H1 (cell line): ENCODE measurements at places on chromosomes 11 and 22.
A peak's percentile ranks its signal among the peaks of the same experiment; 100 is the strongest.

DNA sequence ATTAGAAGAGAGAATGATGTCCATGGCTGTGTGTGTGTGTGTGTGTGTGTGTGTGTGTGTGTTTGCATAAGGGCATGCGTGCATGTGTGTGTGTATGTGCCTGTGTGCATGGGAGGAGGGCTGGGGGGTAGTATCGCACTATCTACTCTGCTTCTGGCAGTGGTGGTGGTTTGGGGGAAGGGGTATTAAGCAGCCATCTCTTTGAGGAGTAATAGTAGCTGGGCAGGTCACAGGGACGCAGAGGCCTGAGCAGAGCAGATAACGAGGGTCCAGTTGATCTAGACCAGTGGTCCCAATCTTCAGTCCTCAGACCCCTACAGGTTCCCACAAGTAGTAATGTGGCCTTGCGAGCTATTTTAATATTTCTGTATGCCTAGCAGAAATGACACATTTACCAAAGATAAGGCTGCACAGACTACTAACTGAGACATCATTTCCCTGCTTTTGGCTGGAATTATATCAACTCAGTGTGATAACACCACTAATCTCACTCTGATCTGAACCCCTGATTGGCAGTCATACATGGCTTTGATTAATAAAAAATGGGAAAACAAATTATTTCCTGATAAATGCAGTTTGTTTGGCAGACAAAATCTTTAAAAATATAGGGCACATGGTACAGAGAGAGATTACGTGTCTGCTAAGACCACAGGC lies 354.3 kb downstream of the BUD13 start:
- no peak overlapping the region for H3K4me3 ChIP-seq
- H3K27ac ChIP-seq: no peak overlapping the region
- H3K36me3 ChIP-seq: no peaks in the 10 kb centered on the region
- no peak for DNase-seq
- H3K27me3 ChIP-seq: no peaks in the 10 kb centered on the region

GRCh38 chr22:40463017-40463631 lies 92.7 kb downstream of the SGSM3 start:
- no peaks in the 10 kb centered on the region for H3K27me3 ChIP-seq
- no peaks in the 10 kb centered on the region for H3K36me3 ChIP-seq
- no peak overlapping the region for H3K27ac ChIP-seq
- H3K4me3 ChIP-seq: no peak overlapping the region
- no peaks in the 10 kb centered on the region for H3K4me1 ChIP-seq

GRCh38 chr11:19525714-19526113 lies 186.9 kb upstream of the NAV2 start:
- H3K27me3 ChIP-seq: no peaks in the 10 kb centered on the region
- H3K4me1 ChIP-seq: no peaks in the 10 kb centered on the region; the same call in 1 of the 2 replicates
- H3K4me3 ChIP-seq: no peak overlapping the region
- H3K36me3 ChIP-seq: no peaks in the 10 kb centered on the region

DNA sequence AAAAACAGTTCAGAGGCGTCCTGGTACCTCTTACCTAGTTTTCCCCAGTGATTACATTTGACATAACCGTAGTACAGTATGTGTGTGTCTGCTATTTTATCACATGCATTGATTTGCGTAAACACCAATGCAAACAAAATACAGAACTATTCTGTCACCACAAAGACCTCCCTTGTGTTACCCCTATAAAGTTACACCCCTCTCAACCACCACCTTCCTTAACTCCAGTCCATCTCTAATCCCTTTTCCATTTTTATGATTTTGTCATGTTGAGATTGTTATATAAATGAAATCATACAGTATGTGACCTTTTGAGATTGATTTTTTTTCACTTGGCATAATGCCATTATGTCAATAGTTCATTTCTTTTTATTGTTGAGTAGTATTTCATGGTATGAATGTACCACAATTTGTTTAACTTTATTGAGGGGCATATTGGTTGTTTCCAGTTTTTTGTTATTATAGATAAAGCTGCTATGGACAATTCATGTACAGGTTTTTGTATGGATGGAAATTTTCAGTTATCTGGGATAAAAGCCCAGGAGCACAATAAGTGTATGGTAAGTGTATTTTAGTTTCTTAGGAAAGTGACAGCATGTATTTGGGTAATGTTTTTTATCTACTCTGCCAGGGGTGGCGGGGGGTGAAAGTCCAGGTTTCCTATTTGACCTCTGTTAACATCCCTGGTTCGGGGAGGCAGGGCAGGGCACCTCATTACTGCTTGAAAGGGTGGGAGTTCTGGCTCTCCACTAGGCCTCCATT lies 6.0 kb upstream of the SLC37A2 start:
- peaks cover 8% of the 10 kb centered on the region; the same call in 1 of the 2 replicates for H3K27me3 ChIP-seq
- no peaks in the 10 kb centered on the region for H3K4me1 ChIP-seq
- no peak overlapping the region for H3K27ac ChIP-seq
- no peak overlapping the region for H3K4me3 ChIP-seq
- no peaks in the 10 kb centered on the region for H3K36me3 ChIP-seq

DNA sequence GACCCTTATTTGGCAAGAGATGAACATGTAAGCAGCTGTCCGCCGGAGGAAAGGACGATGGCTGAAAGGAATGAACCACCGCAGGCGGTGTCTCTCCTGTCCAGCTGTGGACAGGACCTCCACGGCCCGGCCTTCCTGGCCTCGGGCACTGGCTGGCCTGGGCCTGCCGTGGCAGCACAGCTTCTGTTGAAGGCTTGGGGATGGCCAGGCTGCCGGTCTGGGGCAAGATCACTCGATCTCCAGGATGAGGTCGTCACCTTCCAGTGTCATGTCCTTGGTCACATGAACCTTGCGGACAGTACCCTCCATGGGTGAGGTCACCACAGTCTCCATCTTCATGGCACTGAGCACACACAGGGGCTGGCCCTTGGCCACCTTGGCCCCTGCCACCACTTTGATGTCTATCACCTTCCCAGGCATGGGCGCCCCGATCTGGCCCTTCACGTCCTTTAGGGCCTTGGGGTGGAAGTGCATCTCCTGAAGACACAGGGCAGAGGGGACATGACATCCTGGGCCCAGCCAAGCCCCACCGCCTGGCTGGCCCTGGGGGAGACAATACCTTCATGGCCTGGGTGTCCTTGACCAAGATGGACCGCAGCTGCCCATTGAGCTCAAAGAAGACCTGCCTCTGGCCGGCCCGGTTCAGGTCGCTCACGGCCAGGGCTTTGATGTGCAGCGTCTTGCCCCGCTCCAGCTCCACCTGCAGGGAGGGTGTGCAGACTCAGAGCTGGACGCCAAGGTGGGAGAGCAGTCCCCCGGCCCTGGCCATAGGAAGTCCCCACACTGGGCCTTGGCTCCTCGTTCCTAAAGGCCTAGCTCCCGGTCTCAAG lies 5.6 kb downstream of the RCE1 start:
- H3K4me1 ChIP-seq: no peaks in the 10 kb centered on the region
- no peak overlapping the region for H3K4me3 ChIP-seq
- H3K27ac ChIP-seq: no peak overlapping the region
- no peak for DNase-seq
- H3K36me3 ChIP-seq: peaks cover 10% of the 10 kb centered on the region

- no peaks in the 10 kb centered on the region; the same call in 1 of the 2 replicates for H3K4me1 ChIP-seq
- no peak overlapping the region for H3K4me3 ChIP-seq
- no peak for DNase-seq
- H3K27me3 ChIP-seq: no peaks in the 10 kb centered on the region
Observed at GRCh38 chr11:131300439-131300717, 70.0 kb upstream of the NTM start.

DNA sequence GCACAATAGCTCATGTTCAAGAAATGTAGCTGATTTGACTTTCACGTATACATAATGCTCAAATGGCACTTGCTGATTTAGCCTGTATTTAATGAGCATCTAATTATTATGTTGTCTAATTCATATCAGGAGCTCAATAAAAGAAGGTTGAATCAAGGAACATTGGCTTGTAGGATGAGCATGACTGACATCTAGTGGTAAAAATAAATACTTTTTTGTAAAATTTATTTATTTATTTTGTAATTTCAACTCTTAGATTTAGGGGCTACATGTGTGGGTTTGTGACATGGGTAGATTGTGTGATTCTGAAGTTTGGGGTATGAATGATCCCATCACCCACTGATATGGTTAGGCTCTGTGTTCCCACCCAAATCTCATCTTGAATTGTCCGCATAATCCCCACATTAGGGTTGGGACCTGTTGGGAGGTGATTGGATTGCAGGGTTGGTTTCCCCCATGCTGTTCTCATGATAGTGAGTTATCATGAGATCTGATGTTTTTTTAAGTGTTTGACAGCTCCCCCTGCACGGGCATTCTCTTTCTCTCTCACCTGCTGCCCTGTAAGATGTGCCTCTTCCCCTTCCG lies 1.7 kb upstream of the OR52E5 start:
- no peak overlapping the region for H3K4me3 ChIP-seq
- H3K27me3 ChIP-seq: no peaks in the 10 kb centered on the region
- H3K27ac ChIP-seq: no peak overlapping the region
- DNase-seq: no peak
- H3K4me1 ChIP-seq: no peaks in the 10 kb centered on the region

GRCh38 chr11:108592591-108593213 lies 866 bp downstream of the EXPH5 start:
- peaks cover 14% of the 10 kb centered on the region for H3K4me1 ChIP-seq
- peaks cover 3% of the 10 kb centered on the region; the same call in 1 of the 2 replicates for H3K27me3 ChIP-seq
- peak; percentile 56 for DNase-seq
- H3K27ac ChIP-seq: no peak overlapping the region

- DNase-seq: peak; percentile 85
- H3K27me3 ChIP-seq: peaks cover 11% of the 10 kb centered on the region
- no peak overlapping the region for H3K4me3 ChIP-seq
- H3K27ac ChIP-seq: peak overlapping the region; percentile 21; the same call in 1 of the 2 replicates
- H3K4me1 ChIP-seq: peaks cover 8% of the 10 kb centered on the region
Observed at GRCh38 chr22:20013382-20013871, 3.2 kb downstream of the ARVCF start.
